ENCODE measurements at places on chromosomes 12 and 14. TPM values are rescaled to one million over a fixed set of nuclear protein-coding genes. Genes with fewer than 3 reads are reported as not detected.

DNA sequence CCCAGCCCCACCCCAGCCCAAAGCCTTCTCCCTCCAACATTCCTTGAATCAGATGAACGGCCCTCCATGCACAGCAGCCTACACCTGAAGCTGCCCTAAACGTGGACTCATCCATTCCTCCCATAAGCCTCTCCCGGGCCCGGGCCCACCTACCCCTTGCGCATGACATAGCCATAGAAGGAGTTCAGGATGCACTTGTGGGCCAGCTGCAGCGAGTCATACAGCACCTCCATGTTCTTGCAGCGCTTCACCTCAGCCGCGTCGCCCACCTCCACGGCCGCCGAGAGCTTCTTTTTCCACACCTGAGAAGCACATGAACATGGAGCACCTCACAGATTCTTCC lies 22.0 kb downstream of the POLE start:
- DNase-seq: no peak

RTN1 gene
- total RNA-seq: 709 TPM

MGP gene
- 18.8 TPM for total RNA-seq

DNA sequence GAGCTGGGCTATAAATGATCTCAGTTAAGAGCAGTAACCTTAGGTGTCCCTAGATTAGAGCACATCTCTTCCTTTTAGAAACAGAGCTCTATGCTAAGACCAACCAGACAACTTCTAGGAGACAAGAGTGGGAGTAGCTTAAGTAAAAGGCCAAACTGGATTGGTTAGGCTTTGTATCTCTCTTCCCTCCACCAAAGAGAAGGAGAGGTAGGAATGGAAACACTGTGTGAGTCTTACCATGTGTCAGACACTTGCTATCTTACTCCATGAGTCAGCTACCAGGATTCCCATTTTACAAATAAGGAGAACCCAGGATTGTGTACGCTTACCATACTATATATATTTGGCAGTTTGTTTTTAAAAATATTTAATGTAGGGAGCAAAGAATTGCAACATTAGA lies 122.9 kb downstream of the PAX9 start:
- DNase-seq: no peak

SCNN1A gene
- total RNA-seq: not detected

MSRB3 gene
- total RNA-seq: 15.1 TPM

PAH gene
- 14.4 TPM for total RNA-seq

GRCh38 chr14:70814466-70814865 lies 5.2 kb upstream of the MAP3K9 start:
- DNase-seq: no peak

KERA gene
- total RNA-seq: not detected

GRCh38 chr12:47843226-47843980 lies 23.7 kb upstream of the HDAC7 start:
- DNase-seq: no peak

GARIN6 gene
- total RNA-seq: not detected

- no peak for DNase-seq
Observed at GRCh38 chr14:90060965-90061684, 669 bp upstream of the KCNK13 start.

GRCh38 chr14:77459072-77459723 lies 1.3 kb downstream of the AHSA1 start:
- DNase-seq: no peak

GRCh38 chr12:79407671-79408622 lies 282.8 kb downstream of the PAWR start:
- no peak for DNase-seq

GRCh38 chr12:56188778-56189098 lies 545 bp downstream of the SMARCC2 start:
- peak; percentile 22 for DNase-seq

DNA sequence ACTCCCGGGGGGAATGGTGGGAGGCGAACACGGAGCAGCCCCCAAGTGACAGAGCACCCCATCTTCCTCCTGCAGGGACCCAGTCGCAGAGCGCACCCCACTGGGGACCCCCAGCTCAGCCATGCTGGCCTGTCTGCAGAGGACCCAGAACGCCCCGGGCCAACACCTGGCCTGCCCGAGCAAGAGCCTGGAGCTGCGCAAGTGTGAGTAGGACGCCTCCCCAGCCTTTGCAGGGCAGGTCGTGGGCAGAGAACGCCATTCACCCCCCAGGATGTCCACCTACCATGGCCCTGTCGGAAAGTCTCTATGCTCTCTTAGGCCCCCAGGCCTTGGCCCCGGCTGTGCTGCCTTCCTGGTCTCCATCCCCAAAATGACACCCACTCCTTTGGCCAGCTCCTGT lies 30.4 kb downstream of the FAM222A start:
- no peak for DNase-seq

G2E3 gene
- 23.2 TPM for total RNA-seq
